ENCODE measurements at places on chromosomes 3 and 15. TPM values are rescaled to one million over a fixed set of nuclear protein-coding genes. Genes with fewer than 3 reads are reported as not detected.

The RTP1 gene
- polyA plus RNA-seq = not detected

The TP63 gene
- 0.25 TPM for polyA plus RNA-seq

GRCh38 chr3:16515885-16516420 lies 2.5 kb upstream of the RFTN1 start:
- DNase-seq = no peak
- no peak overlapping the region for H3K27ac ChIP-seq
- H3K4me3 ChIP-seq = no peak overlapping the region
- no peaks in the 10 kb centered on the region for H3K36me3 ChIP-seq

GRCh38 chr15:99433757-99434450 lies 131.9 kb upstream of the MEF2A start:
- H3K27me3 ChIP-seq = no peaks in the 10 kb centered on the region
- no peak overlapping the region for H3K4me3 ChIP-seq
- DNase-seq = peak; percentile 54

DNA sequence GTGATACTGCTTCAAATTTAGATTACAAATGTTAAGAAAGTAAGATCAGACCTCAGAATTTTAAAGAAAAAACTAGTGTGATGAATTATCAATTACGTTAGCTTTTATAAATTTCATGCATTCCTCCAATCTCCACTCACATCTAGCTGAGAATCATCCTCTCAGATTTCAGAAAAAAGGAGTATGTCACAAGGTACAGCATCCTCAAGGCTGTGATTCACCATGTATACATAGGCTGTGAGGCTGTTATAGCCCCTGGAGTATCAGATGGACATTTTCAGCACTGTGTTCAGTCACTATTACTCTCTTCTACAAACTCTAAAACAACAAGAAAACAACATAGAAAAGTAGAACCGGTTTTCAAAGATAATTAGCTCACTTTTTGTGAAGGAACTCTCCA lies 214.4 kb downstream of the PCCB start:
- no peaks in the 10 kb centered on the region for H3K36me3 ChIP-seq
- H3K4me1 ChIP-seq = no peaks in the 10 kb centered on the region
- H3K4me3 ChIP-seq = no peak overlapping the region
- H3K27me3 ChIP-seq = no peaks in the 10 kb centered on the region

GRCh38 chr3:69751074-69751476 lies 11.8 kb downstream of the MITF start:
- no peak for DNase-seq
- no peaks in the 10 kb centered on the region for H3K27me3 ChIP-seq
- H3K36me3 ChIP-seq = no peaks in the 10 kb centered on the region

GRCh38 chr3:108887121-108887520 lies 64.5 kb downstream of the TRAT1 start:
- no peak overlapping the region for H3K4me3 ChIP-seq
- no peak for DNase-seq
- no peaks in the 10 kb centered on the region for H3K4me1 ChIP-seq
- no peaks in the 10 kb centered on the region for H3K27me3 ChIP-seq
- no peaks in the 10 kb centered on the region for H3K36me3 ChIP-seq
- no peak overlapping the region for H3K27ac ChIP-seq

- no peaks in the 10 kb centered on the region for H3K4me1 ChIP-seq
- no peaks in the 10 kb centered on the region for H3K36me3 ChIP-seq
- H3K27ac ChIP-seq = no peak overlapping the region
- no peaks in the 10 kb centered on the region for H3K27me3 ChIP-seq
- no peak overlapping the region for H3K4me3 ChIP-seq
Observed at GRCh38 chr15:39025321-39025720, 460.7 kb upstream of the RASGRP1 start.

DNA sequence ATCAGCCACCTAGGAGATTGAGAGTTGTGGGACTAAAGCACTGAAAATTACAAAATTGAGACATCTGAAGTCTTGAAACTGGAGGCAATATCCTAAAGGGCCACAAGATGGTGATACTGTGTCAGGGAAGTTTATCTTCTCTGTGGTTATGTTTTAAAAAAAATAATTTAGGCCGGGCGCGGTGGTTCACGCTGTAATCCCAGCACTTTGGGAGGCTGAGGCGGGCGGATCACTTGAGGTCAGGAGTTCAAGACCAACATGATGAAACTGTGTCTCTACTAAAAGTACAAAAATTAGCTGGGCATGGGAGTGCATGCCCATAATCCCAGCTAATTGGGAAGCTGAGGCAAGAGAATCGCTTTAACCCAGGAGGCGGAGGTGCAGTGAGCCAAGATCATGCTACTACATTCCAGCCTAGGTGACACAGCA lies 17.9 kb upstream of the NIT2 start:
- H3K36me3 ChIP-seq = peaks cover 3% of the 10 kb centered on the region
- H3K27ac ChIP-seq = no peak overlapping the region
- no peaks in the 10 kb centered on the region for H3K4me1 ChIP-seq
- DNase-seq = no peak
